ENCODE measurements at places on chromosomes 12 and 14.
A peak's percentile ranks its signal among the peaks of the same experiment; 100 is the strongest.

- DNase-seq = no peak
These were observed 43.4 kb upstream of the ATF1 start for GRCh38 chr12:50720501-50720900.

DNA sequence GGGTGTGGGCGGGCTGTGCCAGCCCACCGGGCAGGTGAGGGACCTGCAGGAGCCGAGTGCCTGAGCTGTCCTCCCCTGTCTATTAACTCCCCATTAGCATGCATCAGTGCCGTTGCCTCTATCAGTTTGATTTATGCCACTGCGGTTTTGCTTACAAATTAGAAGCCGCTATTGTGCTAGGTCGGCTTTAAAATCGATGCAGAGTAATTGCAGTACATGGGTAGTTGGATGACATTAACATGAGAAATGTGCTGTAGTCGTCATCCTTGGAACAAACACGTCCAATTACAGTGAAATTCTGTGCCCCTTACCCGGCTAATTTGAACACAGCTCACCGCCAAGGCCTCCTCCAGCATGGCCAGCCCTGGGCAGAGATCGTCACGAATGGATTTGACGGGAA is 145.8 kb downstream of the TSPAN9 start:
- no peak for DNase-seq

DNA sequence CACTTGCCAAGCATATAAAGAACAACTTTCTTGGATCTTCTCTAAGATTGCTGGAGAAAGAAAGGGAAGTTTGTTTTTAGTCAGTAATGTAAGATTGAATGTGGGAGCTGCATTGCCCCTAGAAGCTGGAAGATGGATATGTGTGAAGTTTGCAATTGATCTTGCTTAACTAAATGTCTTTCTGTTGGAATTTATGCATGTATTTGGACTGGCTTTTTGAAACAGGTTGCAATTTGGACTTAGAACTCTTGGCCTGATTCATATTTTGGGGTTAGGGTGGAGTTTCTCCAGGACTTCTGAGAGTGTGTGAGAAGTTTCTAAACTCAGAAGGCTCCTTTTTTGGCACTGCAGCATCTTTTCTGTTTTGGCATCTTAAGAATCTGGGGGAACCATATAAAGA is 26.4 kb downstream of the IFT43 start:
- DNase-seq = no peak

DNA sequence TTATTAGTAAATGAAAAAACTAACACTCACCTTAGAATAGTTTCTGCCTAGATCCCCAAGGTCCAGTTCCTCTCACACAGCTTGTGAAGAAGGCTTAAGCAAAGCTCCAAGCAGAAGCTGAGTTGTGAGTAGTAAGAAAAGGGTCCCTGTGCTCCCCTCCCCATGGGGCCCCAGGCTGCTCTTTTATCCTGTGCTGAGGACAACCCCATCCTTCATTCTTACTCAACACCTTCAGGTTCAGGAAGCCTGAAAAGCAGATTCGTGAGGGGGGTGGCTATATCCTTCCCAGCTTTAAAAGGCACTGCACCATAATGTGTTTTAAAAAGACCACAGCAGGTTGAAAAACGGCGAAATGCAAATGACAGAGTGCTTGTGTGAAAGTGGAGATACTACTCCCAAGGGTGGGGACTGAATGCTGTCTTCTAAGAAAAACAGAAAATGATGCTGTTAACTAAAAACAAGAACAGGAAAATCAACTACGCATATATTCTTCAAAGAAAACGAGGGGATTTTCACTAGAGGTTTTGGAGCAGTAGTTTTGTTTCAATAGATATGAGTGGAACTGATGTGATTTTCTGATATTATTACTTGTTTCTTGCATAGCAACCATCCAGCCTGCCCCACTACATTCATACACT is 182.7 kb downstream of the KTN1 start:
- no peak for DNase-seq

GRCh38 chr14:35534873-35535482 is 1.0 kb downstream of the INSM2 start:
- no peak for DNase-seq

- no peak for DNase-seq
These were observed 128.2 kb downstream of the TMEM30B start for GRCh38 chr14:61152851-61153364.

- no peak for DNase-seq
These were observed 11.0 kb downstream of the KLHDC1 start for GRCh38 chr14:49703965-49704364.

GRCh38 chr12:68733661-68734071 is 12.3 kb upstream of the SLC35E3 start:
- DNase-seq = no peak

- no peak for DNase-seq
These were observed 77.3 kb downstream of the DAAM1 start for GRCh38 chr14:59265808-59266207.

GRCh38 chr14:90642244-90642717 is 173.9 kb downstream of the TTC7B start:
- DNase-seq = peak; percentile 78

GRCh38 chr12:52204931-52205505 is 13.2 kb upstream of the KRT80 start:
- no peak for DNase-seq

DNA sequence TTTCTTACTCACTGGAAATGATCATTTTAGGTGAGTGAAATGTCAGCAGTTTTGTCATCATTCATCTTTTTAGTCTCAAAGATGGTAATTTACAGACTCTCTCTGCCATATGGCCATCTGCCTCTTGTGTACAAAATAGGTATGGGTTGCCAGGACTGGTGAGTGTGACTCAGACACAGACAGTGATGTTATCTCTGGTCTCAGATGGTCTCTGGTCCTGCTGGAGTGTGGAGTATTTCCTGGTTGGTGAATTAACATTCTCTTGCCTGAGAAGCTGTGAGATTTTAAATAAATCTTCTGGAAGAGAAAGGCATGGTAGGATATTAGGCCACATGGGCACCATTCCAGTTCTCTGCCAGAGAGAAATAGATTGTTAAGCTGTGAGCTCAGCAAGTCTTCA is 207.0 kb downstream of the ATP23 start:
- no peak for DNase-seq

Data from iPS DF 19.7 (cell line).